ENCODE measurements at places on chromosomes 6 and 20. TPM values are rescaled to one million over a fixed set of nuclear protein-coding genes. Genes with fewer than 3 reads are reported as not detected.

The MACROD2 gene
- total RNA-seq, result 1.0 TPM

The SPEF1 gene
- 0.17 TPM for total RNA-seq

The SIRPD gene
- not detected for total RNA-seq

The RBBP8NL gene
- not detected for total RNA-seq

The MEI4 gene
- total RNA-seq, result not detected

The KCNQ5 gene
- total RNA-seq, result 4.9 TPM

The KCNB1 gene
- total RNA-seq, result under 0.01 TPM

The OR2H2 gene
- not detected for total RNA-seq

The EDN1 gene
- total RNA-seq, result 0.26 TPM

The HACE1 gene
- total RNA-seq, result 26.3 TPM

The VIP gene
- total RNA-seq, result not detected

The TXNDC5 gene
- total RNA-seq, result 253 TPM

The DEFB124 gene
- total RNA-seq, result not detected

The MICAL1 gene
- 30.8 TPM for total RNA-seq

The CYP21A2 gene
- total RNA-seq, result not detected
